ENCODE measurements at places on chromosomes 7 and 10.

DNA sequence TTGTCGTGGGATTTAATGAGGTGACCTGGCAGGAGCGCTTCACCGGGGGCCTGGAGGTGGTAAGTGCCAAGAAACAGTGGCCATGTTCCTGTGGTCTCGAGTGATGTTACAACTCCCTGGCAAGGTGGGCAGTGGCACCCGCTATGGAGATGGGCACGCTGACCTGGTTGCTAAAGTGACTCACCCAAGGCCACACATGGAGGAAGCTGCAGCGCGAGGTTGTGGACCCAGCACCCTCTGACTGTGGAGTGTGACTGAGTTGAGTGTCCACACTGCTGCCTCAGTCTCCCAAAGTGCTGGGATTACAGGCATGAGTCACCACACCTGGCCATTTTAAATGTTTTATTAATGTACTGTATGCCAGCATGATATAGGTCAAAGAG lies 73.2 kb downstream of the RGS10 start:
- DNase-seq: no peak

DNA sequence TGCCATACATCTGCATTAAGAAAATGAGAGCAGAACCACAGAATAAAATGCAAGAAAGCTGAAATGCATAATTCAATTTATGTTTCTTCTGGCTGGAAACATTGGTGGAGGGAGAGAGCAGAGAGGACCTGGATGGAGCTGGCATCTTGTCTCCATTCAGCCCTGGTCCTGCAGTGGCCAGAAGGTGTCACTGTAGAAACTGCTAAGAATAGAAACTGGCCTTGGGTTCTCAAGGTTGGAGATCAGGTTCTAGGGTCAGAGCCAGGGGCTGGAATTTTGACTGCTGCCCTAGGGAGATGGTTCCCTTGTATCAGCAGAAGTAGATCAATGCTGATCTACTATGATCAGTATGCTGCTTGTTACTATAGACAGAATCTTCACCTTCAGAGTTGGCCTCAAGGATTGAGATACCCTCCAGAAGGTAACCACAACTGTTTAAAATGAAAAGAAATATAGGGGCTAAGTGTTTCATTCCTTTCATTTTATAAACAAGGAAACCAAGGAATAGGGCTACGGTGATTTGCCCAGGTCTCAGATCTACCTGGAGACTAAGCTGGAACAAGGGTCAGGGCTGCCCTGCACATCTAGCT lies 13.1 kb downstream of the TAS2R41 start:
- DNase-seq: peak; percentile 58

DNA sequence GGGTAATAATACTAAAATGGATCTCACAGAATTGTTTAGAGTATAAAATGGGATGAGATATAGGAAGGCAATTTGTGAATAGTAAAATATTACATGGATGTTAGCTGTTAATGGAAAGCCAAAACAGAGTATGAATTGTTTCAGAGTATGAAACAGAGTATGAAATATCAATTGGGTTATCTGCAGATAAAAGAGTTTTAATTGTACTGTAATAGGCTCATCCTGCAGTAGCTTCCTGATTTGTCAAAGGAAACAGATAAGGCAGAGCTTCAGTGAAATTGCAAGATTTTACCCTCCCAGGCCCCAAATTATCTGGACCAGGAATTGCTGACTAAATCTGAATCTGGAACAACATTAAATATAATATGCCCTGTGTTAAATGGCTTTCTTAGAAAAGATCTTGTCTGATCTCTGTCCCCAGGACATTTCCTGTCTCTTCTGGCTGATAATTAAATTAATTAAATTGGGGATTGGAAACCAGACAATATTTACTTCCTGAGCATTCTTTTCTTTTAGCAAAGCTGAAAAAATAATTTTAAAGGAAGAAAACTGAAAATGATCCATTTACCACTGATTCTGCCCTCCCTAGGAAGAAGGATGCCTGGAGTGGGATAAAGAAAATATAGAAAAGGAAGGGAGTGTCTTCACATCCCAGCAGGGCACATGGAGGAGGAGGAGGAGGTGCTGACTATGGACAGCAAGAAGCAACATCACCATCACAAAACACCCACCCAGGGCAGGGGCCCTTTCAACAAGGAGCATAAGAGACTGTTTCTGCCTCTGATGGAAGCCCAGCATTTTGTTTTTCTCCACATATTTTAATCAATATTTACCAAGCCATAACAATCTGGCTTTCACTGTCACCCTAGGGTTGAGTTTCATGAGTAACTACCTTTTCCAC lies 18.5 kb downstream of the PTN start:
- DNase-seq: no peak

- no peak for DNase-seq
These were observed 46.3 kb upstream of the ZNF365 start for GRCh38 chr10:62327885-62328284.

DNA sequence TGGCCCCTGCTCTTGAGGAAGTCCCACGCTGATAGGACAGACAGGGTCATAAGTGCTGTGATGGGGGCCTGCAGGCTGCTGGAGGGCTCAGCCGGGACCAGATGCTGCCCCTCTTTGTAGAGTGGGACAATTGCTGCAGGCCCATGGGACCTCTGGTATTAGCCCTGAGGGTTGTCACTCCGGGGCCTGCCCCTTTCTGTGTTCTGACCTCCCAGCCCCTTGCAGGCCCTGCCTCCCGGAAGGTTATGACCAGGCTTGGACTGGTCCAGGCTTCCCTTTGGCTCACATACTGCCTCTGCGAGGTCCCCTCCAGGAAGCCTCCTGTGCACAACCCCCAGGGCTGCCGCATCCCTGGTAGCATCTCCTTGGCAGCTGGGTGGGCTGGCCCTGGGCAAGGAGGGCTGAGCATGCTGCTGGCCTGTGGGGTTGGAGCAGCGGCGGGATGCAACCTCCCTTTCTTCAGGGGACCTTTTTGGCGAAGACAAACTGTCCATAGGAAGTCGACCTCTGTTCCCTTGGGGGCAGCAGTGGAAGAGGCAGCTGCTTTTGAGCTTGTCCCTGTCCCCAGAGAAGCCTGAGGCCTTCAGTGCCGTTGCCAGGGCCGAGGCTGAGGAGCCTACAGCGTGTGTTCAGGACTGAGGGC lies 8.8 kb downstream of the LIMK1 start:
- DNase-seq: no peak

GRCh38 chr7:44599222-44599621 lies 7.2 kb upstream of the OGDH start:
- no peak for DNase-seq

DNA sequence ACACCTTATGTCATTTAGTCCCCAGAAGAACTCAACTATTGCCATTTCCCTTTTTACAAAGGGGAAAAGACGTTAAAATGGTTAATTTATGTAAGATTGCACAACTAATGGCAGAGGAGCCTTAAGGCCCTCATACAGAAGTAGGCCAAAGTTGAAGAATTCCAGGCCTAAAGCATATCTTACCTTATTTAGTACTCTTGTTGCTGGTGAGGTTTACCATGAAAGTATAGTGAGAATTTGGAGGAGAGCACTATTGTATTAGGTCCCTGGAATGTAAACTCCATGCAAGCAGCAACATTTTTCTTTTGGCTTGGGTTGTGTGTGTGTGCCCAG lies 731 bp upstream of the CRPPA start:
- no peak for DNase-seq

DNA sequence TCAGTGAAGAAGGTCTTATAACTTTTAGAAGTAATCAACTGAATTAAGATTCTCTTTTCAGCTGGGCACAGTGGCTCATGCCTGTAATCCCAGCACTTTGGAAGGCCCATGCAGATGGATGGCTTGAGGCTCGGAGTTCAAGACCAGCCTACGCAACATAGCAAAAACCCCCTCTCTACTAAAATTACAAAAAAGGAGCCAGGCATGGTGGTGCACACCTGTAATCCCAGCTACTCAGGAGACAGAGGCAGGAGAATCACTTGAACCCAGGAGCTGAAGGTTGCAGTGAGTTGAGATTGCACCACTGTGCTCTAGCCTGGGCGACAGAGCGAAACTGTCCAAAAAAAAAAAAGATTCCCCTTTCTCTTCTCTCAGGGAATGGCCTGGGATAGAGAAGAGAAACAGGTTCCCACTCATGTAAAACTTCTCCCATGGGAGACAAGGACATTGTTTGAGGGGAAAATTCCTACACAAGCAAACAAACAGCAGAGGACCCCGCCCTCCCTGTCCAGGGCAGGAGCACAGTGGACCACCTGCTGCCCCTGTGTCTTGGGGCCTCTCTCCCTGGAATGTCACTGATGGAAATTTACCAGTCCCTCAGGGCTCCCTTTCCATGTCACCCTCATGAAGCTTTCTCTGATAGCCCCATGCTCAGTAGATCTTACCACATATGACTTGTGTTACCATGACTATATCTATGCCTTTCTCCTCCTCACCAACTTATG lies 5.6 kb downstream of the IL2RA start:
- no peak for DNase-seq

DNA sequence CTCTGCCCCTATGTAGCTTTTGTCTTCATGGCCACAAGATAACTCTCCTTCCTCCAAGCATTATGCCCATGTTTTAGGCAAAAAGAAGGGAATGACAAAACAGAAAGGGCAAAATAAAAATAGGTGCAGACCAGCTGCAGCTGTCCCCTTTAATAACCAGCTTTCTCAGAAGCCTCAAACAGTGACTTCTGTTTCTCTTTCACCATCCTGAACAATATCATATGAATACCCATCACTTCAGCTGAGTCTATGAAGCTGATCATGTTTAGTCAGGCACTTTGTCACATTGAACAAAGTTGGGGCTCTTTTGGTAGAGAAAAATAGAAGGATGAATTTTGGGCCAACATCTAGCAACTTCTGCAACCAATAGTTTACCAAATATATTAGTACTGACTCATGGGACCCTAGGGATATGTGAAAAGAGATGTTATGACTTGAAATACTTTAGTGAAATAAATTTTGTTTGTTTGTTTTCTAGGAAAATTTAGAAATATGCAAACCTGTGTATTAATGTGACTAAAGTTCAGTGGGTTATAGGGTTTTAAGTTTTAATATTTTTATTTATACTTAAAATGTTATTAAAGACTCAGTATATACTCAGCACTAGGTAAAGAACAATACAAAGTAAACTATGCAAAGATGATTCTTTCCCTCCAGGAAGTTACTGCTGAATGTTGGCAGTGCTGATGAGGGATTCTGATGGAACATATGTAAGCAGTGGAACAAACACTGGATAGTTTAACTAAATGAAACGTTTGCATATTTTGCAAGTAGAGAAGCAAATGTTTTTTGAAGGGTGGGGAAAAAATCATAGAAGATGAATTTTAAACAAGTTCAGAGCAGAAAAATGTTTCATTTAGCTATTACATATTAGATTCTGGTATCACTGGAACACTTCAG lies 133.7 kb downstream of the FOXP2 start:
- no peak for DNase-seq

- DNase-seq: no peak
These were observed 238.2 kb upstream of the NEBL start for GRCh38 chr10:21135023-21135931.

DNA sequence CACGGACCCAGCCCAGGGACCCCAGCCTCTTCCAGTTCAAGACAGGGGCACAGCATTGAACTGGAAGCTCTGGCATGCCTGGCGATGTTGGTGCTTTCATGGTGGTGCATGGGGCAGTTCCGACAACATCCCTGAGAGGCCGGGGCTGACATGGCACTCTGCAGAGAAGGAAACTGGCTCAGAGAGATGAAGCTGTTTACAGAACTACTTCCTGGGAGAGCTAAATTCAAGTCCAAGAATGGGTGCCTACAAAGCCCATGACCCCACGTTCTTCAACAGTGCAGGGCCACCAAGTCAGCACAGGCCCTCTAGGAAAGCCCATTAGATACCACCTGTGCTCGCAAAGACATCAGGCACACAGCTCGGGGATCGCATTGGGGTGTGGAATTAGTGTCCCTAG lies 470.9 kb upstream of the MGMT start:
- no peak for DNase-seq

- DNase-seq: no peak
These were observed 45.5 kb downstream of the NOD1 start for GRCh38 chr7:30433082-30433481.

DNA sequence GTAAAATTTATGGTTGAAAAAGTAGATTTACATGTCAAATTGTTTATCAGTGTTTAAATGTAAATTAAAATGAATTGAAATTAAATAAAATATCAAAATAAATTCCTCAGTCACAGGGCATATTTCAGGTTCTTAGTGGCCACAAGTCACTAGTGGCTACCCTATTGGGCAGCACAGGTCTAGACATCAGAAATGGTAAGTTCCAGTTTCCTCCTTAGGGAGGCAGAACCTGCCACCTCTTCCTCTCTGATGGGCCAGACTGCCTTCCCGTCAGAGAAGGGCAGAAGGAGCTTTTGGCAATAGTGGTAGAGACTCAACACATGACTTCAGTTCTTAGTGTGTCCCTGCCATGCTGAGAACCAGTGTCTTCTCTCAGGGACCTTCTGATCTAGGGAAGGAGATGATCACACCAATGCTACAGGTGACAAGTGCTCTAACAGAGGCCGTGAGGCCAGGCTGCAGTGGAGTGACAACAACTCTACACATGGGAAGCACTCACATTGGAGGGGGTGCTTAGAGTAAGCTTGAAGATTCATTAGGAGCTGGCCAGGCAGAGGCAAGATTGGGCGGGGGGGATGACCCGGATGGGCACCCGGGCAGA lies 14.4 kb upstream of the PCBD1 start:
- peak; percentile 30 for DNase-seq

- no peak for DNase-seq
These were observed 12.7 kb downstream of the CUL1 start for GRCh38 chr7:148711191-148712102.
